Activated CD8-positive, alpha-beta memory T cell treated with anti-CD3 and anti-CD28 coated beads for 48 hours (primary cell): ENCODE measurements at places on chromosomes 2 and 18.

GRCh38 chr2:189161894-189162293, 17.7 kb downstream of the COL5A2 start:
- no peak for DNase-seq

DNA sequence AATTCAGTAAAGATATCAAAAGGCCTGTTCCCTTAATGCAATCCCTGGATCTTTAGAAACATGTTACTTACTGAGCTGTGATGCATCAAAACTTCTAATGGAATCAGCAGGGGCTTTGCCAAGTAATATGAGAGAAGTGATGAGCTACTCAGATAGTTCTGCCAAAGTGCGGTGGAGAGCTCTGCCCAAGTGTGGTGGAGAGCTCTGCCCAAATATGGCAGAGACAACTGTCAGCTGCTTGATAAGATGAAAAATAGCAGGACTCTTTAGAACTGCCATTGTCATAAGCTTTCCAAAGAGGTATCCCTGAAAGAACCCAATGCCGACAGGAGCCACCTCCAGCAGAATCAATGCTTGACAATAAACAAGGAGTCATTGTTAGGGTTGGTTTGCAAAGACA, 167.9 kb upstream of the SLC39A10 start:
- no peak for DNase-seq

DNA sequence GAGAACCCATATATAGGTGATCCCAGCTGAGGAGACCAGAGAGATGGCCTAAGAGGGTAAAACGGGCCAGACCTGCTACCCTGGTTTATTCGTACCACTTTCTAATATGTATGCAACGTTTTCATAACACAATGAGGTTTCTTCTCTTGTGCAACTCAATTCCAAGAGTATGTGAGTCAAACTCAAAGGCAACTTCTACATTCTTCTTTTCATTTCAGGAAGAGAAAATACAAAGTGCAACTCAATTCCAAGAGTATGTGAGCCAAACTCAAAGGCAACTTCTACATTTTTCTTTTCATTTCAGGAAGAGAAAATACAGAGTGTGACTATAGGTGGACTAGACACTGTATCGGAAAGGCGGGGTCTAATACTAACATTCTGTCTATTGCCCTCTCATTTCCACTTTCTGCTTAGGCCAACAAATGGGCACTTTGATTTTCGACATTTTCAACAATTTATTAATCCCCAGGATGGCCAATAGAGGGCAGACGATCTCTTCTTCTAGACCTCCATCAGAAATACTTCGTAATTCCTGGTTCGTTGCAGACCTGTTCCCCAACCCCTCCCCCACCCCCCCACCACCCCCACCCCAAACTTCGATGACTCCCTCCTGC, 3.7 kb upstream of the CRIM1 start:
- DNase-seq, result no peak

- DNase-seq, result no peak
Observed at GRCh38 chr18:44178476-44178875, 502.2 kb upstream of the SETBP1 start.

DNA sequence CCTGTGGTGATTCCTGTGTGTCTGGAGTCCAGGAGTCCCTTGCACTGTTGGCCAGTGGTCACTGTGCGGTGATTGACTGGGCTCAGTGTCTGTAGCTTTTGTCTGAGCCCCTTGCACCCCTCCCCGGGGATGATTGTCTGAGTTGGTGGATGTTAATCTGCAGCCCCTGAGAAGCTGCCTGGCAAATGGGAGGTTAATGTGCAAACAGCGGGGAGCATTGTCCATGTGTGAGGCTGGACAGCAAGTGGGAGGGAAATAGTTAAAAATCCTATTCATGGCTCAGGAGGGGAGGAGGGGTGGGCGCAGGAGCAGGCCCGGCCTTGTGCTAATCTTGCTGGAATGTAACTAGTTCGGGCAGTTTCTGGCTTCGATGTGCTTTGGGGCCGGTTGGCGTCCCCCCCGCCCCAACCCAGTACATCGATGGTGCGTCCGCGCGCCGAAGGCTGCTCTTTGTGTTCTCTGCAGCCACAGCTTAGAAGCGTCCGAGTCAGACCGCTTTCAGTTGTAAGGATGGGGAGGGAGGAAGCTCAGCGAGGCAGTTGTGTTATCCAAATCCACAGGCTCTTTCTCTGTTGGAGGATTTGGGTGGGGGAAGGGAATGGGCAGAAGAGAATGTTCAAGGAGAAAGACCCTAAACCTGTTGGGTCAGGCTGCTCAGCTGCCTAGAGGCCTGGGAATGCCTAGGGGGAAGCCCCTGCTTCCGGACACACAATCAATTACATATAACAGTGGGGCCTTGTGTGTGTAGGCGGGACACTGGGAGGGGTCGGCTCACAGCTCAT, 71.8 kb downstream of the TGOLN2 start:
- DNase-seq, result no peak

GRCh38 chr2:39178756-39179155, 57.9 kb upstream of the SOS1 start:
- DNase-seq, result no peak

- no peak for DNase-seq
Observed at GRCh38 chr2:26752656-26753055, 11.4 kb upstream of the SLC35F6 start.

- no peak for DNase-seq
Observed at GRCh38 chr2:29718076-29718686, 203.2 kb downstream of the ALK start.

- no peak for DNase-seq
Observed at GRCh38 chr2:43078781-43079755, 147.3 kb downstream of the ZFP36L2 start.

DNA sequence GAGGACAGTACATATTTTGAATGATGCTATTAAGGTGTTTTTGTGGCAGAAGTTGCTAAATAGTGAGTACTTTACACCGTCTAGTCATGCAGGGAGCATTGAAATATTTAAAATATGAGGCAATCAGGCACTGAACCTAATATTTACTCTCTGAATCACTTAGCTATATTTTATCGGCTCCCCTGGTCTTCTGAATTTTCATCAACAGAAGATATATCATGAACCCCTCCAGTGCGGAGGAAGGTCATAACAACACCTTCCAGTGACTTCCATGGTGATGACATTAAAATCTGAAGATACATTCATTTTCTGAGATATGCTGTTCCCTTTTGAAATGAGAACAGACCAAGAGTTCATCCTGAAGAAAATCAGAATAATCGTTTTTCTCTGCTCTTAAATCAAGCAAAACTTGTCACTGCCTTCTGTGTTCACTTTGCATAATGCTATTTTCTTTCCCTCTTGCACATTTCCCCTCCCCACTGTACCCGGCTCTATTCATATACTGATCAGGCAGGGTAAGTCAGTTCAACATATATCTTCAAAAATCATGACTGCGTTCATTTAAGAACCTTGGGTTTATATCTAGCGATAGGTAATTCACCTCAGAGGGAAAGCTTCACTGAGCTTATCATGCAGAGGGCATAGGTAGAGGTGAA, 729.9 kb upstream of the GYPC start:
- no peak for DNase-seq

- DNase-seq, result no peak
Observed at GRCh38 chr2:213764849-213765248, 480.6 kb downstream of the SPAG16 start.

DNA sequence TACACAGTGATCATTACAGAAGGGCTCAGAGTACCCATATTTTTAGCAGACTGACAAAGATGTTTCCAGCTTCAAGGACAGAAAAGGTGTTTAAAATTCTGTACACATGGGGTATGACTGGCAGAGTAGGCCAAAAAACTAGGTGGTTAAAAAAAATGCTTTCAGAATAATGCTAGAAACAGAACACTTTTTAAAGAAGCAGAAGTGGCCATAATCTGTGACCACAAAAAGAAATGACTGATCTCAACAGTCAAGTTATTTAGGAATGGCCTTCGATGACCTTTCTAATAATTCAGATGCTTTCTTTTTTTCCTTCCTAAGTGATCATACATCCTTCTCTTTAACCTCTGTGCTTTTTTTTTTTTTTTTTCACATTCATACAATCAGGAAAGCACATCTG, 4.1 kb upstream of the AQP4 start:
- no peak for DNase-seq

DNA sequence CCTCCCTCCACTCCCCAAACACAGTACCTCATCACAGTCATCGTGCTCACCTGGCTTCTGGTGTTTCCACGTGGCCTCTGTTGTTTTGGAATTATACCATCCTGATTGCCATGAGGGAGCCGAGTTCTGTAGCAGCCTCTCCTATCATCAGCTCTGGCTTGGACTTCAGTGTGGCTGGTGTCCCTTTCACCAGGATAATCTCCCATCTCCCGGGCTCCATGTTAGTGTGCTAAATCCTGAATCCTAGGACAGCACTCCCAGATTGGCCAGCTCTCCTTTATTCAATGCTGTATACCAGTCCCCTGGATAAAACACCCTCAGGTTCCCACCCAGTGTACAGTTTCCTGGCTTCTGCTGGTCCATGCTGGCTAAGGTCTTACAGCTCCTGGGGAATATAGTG, 53.3 kb downstream of the LONRF2 start:
- DNase-seq, result no peak

DNA sequence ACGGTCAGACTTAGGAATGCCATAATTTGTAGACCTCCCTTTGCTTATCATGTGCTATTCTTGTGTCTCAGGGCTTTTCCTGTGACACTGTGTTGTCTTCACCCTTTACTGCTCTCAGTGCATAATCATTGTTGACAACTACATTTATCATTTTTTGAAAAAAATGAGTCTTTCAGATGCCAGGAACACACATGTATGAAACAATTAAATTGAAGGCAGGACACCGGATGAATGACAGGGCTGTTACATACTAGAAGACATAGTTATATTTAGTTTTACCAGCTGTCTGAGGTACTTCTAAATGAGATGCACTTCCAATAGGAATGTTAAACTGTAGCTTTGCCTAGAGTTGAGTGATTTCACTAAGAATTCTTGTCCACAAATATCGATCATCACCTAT, 243.5 kb downstream of the LRP1B start:
- no peak for DNase-seq

DNA sequence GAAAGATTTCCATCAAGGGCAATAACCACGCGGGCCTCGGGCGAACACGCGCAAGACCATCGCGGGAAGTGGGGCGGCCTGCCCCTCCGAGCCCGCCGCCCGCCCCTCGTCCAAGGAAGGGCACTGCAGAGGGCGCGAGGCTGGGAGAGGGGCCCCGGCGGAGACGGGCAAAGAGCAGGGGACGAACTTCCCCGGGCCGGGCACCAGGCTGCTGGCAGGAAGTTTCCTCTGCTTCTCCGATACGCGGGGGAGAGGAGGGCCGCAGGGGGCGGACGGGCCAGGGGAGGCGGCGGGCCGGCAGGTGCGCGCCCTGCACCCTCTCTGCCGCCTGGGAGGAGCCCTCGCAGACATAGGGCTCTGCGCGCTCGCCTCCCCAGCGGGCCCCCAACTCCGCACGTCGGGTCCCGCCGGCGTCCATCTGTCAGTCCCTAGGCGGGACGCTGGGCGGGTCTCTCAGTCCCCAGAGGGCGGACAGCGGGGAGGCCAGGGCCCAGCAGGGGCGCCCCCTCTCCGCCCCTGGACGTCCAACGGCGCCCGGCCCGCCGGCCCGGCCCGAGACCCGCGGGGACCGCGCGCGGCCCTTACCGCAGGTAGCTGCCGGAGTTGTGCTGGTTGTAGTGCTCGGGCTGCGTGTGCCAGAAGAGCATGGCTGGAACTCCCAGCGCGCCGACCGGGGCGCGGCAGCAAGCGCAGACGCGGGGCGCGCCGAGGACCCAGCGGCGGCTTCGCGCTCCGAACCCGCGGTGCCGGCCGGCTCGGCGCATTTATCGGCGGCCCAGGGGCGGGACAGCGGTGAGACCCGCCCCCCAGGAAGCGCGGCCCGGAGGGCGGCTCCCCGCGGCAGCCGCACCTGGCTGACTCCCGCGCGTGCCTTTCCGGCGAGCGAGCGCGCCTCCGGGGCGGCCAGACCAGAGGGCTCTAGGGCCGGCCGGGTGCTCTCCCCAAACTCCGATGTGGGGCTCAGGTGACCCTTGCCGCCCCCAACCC, at the start of gene TFCP2L1:
Gene TFCP2L1 (minus strand): TSS at position 740 of the 987 bp plus-strand sequence. CDS start 93 bp downstream, at position 647.
- no peak for DNase-seq

GRCh38 chr2:101479328-101479727, 4.4 kb upstream of the RFX8 start:
- no peak for DNase-seq

- no peak for DNase-seq
Observed at GRCh38 chr2:222296311-222296741, 2.5 kb downstream of the PAX3 start.

- DNase-seq, result no peak
Observed at GRCh38 chr18:5879479-5879882, 15.8 kb downstream of the TMEM200C start.

- DNase-seq, result no peak
Observed at GRCh38 chr2:49222975-49223528, 68.7 kb upstream of the FSHR start.

DNA sequence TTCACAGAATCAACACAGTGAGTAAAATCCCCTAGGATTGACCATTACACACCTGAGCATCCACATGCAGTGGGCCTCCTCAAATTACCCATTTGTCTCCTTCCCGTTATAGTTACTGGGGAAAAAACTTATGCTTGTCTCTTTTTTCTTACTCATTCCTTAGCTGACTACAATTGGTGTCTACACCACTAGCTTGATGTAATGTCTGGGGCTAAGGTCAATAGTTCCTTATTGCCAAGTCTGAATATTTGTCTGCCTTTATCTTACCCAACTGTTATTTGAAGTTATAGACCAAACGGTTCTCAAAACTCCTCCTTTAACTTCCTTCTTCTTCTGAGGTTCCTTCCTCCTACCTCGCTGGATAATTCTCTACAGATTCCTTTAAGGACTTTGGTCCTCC, 41.9 kb upstream of the TMEM17 start:
- no peak for DNase-seq

GRCh38 chr2:11329776-11330175, 14.7 kb downstream of the ROCK2 start:
- DNase-seq, result no peak

DNA sequence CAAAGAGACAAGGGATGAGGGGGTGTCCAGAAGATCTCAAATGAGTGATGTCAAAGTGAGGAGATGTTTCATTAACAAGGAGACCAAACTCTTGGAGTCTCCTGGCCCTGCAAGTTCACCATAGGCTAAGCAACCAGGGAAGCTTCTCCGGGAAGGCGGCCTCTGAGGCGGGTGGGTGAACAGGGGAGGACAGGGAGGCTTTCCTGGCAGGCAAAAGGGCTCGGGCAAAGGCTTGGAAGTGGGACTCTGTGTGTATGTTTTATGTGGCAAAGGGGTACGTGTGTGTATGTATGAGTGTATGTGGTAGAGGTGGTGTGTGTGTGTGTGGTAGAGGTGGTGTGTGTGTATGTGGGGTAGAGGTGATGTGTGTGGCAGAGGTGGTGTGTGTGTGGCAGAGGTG, 163.9 kb downstream of the DYSF start:
- DNase-seq, result no peak

DNA sequence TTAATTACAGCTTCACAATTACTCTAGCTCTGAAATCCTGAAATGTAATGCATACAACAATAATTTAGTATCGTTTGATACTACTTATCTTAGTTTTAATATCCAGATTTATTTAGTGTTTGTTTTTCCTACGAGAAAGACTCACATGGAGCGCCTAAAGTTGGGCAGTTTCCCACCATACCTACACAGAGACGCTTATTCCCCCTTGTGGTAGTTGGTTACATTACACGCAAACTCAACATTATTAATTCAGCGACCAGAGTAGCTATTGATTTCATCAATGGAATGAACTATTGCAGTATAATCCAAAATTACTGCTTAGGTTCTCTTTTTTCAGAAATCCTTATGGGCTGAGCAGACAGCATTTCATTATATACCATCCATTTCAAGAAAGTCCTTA, 164.0 kb upstream of the REG3G start:
- no peak for DNase-seq
